ENCODE measurements at places on chromosomes 13 and 19.
A peak's percentile ranks its signal among the peaks of the same experiment; 100 is the strongest.

- DNase-seq = no peak
These were observed 6.8 kb downstream of the TLE6 start for GRCh38 chr19:2984215-2984528.

GRCh38 chr19:46452186-46452585, 19.2 kb downstream of the PNMA8A start:
- DNase-seq = no peak

DNA sequence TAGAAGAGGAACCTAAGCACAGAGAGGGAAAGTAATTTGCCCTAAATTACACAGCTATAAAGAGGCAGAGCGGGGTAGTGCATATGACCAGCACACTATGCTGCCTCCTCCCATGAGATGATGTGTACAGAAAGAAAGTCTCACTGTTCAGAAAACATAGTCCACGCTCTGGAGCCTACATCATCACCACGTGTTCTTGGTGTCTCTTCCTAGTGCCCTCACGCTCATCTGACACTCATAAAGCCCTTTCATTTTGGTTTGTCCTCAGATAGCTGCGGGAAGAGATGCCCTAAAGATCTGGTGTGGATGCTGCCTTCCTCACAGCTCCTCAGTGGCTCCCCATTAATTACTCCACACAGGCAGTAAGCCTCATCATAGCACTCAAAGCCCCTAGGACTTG, 27.4 kb upstream of the SIAH3 start:
- no peak for DNase-seq

DNA sequence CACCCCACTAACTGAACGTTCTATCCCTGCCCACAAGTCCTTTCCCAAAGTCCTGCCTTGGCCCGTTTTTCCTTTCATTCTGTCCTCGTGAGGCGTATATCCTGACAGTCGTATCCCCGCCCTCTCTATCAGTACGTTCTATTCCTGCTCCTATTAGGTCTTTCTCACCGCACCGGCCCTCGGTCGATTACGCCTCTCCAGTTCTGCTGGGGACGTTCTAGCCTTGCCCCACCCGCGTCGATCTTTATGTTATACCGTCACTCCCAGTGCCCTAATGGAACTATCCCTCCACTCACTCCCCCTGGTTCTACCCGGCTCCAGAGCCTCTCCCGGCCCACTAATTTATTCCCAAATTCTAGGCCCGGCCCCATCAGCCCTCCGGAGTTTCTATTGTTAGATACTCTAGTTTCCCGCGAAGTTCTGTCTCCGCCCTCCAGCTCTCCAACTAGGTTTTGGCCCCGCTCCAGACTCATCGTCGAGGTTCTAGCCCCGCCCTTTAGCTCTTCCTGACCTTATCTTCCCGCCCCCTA, 2.0 kb downstream of the PLAUR start:
- no peak for DNase-seq

DNA sequence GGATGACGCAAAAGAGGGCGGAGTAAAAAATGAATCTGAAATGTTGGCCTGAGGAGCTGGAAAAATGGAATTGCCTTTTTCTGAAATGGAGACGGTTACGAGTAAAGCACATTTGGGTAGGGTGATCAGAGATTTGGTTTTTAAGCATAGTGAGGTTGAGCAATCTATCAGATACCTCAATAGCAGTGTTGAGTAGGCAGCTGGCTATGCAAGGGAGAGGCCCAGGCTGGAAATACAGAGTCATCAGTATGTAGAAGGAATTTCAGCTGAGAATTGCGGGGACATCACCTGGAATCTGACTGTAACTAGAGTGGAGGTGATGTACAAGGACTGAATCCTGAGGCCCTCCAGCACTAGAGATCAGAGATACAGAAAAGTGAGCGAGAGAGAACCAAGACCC, 224.8 kb downstream of the LMO7 start:
- DNase-seq = no peak

- no peak for DNase-seq
These were observed 116.1 kb downstream of the DNAJC3 start for GRCh38 chr13:95793018-95793555.

DNA sequence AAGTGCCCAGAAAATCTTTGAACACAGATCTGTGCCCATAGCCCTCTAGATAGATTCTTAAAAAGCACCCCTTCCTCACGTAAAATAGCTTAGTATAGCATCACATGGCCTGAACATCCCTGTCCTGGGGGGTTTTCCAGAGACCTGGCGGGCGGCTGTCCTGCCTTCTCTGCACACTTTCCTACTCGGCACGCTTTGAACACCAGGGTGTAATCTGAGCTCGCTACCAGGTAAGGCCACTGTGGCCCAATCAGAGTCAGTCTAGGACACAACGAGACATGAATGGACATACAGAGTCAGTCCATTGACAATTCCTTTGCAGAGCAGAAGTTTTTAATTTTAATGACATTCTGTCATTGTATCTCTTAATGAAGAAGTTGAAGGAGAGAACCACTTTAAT, 8.1 kb downstream of the CYP2A13 start:
- no peak for DNase-seq

GRCh38 chr19:55152017-55152416, 3.0 kb upstream of the TNNT1 start:
- no peak for DNase-seq

DNA sequence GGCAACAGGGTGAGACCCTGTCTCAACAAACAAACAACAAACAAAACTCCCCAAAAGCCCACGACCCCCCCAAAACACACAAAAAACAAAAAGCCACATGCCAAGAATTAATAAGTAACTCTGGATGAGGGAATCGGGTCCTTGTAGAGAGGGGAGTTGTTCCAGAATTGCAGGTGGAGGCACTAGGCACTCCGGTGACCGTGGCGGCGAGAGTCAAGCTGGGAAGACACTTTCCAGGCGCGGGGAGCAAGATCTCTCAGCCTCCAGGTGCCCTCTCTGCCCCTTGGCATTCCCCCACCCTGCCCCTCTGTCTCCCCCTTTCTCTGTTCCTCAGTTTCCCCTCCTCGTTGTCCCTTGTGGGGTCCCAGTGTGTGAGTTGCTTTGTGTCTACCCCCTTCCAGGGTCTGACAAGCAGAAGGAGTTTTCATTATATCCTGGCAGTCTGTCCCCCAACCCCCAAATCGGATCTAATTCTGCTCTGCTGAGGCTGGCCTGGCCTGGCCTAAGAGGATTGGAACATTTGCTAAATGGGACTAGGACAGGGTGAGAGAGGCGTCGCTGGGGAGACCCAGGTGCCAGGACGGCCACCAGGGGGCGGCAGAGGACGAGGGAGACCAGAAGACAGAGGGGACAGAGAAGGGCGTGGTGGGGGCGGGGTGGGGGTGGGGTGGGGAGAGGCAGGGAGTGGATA, 8.3 kb upstream of the CRX start:
- DNase-seq = peak; percentile 73

DNA sequence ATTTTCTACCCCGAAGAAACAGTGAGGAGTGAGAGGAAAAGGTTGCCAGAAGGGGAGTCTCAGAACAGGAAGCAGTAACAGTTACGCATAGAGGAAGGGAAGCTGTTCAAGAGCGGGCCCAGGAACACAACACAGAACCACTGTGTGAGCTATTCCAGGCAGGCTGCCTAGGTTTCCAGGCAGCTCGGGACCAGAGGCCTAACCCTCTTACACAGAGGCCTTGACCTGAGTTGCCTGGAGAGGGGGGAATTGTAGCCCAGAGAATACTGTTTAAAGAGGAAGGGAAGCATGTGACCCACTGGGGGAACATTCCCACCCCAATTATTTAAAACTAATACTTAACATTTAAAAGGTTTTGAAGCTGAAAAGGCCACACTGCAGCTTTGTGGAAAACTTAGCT, 93.3 kb upstream of the ZNF98 start:
- DNase-seq = no peak

GRCh38 chr19:13152356-13152973, 2.3 kb downstream of the IER2 start:
- DNase-seq = peak; percentile 97

GRCh38 chr13:50981686-50982085, 72.1 kb downstream of the RNASEH2B start:
- DNase-seq = no peak

- no peak for DNase-seq
These were observed 1541.8 kb downstream of the EFNB2 start for GRCh38 chr13:104993708-104994107.

DNA sequence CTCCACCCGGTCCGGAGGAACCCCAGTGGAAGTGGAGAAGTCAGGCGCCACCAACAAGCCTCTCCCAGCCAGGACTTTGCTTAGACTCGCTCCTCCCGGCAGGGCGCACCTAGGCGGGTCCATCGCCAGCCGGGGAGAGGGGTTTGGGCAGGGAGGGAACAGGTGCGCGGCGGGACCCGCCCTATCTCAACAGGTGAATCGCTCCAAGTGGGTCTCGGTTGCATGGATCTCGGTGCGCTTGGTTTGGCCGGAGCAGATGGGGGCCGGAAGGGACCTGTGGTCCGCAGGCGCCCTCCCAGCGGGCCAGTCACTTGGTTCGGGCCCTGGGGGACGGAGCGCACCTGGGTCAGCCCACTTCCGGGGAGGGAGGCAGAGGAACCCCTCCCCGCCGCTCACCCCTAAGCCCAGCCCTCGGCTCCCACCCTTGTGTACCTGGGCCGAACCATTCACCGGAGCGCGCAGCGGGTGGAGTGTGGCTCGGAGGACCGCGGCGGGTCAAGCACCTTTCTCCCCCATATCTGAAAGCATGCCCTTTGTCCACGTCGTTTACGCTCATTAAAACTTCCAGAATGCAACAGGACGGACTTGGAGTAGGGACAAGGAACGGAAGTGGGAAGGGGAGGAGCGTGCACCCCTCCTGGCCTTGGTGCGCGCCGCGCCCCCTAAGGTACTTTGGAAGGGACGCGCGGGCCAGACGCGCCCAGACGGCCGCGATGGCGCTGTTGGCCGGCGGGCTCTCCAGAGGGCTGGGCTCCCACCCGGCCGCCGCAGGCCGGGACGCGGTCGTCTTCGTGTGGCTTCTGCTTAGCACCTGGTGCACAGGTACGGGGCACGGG, at the start of gene LSR:
Gene LSR, plus strand, starts transcription at position 693 of the 836 bp plus-strand sequence. Its CDS starts 21 bp downstream, at position 714.
- DNase-seq = no peak

- DNase-seq = no peak
These were observed 59.3 kb upstream of the ABCC4 start for GRCh38 chr13:95360464-95361097.

- DNase-seq = no peak
These were observed 24.8 kb upstream of the NAXD start for GRCh38 chr13:110590577-110590976.

DNA sequence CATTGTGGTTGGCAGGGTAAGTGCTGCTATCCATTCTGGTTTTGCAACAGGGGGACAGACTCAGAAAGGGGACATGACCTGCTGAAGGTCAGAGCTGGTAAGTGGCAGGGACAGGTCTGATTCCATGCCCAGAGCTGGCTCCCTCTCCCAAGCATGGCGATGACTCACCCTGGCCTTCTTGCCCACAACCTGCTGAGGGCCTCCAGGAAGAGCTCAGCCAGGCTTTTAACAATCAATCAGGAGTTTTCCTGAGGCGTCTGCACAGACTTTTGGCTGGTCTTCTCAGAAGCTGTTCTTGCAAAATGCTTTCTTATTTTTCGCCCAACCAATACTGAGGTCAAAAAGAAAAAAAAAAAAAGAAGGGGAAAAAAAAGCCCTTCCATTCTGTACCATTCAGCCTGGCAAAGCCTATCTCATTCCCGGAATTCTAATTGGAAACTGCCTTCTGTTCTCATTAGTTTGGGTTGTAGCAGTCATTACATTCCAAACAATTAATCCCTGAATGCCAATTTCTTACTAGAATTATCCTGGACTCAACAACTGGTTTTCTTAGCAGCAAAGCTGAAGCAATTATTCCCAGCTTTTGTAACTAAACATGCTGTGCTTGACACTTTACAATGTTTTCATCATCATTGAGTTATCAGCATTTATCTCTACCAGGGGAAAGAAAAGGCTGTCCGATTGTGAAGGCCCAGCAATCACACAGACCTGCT, 17.7 kb downstream of the SIAH3 start:
- peak; percentile 47 for DNase-seq

GRCh38 chr13:108402850-108403249, 133.3 kb downstream of the TNFSF13B start:
- no peak for DNase-seq

DNA sequence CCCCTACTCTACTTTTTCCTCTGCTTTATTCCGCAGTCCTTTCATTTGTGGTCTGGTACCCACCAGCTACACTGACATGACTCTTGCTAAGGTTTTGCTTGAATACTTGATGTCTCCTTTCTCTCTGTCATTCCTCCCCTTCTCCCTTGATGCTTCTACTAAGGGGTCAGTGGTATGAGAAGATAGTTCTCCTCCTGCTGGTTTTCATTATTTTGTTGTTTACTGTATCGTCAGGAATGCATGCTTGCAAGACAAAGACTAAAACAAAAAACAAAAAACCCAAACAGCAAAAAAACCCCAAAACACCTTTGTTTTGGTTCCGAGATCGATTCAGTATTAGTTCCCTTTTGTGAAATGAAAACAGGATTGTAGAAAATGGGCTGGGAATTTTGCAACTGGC, 59.5 kb downstream of the PCCA start:
- no peak for DNase-seq

DNA sequence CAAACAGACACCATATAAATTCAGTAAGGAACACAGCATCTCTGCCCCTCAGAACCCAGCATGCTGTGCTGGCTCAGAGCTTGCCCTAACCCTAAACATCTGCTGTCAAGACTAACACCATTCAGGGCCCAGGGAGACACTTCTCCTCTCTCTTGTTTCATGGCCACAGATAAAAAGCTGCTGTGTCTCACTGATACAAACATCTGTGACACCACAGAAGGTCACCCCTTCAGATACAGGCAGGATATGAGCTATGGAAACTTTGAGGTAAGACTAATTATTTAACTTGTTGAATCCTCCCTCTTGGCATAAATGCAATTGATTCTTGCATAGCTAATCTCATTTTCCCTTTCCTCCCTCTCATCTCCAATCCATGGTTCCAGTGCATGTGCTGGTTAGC, 61.6 kb upstream of the GPR12 start:
- DNase-seq = no peak

DNA sequence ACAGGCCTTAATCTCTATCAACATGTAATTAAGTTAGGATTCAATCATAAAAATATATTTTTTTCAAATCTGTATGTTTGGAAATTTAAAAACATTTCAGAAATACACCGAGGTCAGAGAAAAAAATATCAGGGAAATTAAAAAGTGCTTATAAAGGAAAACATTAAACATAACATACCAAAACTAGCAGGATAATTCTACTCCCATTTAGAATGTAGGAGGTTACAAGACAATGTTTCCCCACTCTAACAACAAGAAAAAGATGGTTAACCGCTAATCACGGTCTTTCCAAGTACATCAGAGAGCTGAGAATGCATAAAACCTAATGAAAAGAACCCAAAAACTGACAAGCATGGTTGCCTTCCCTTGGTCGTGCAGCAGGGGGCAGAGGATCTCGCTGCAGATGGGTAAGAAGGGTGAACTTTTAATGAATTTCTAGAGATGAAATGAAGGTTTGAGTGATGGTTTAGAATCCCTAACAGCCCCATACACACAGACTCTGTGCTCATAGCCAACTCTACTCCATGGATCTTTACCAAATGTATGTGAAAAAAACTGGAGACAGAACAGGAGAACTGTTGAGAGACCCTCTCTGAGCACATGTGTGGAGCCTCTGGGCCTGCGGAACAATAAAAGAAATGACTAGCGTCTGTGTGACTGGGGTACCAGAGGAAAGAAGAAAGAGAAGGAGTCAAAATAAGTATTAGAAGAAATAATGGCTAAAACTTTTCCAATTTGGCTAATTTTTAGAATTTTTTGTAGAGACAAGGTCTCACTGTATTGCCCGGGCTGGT, 51.3 kb upstream of the LSM14A start:
- DNase-seq = no peak

All from right hindlimb (tissue), 1 donor.